Kidney (tissue), 22 donors: ENCODE measurements at places on chromosomes 4 and X. TPM values are rescaled to one million over a fixed set of nuclear protein-coding genes. Genes with fewer than 3 reads are reported as not detected.

GRCh38 chrX:24996096-24996709 is 19.6 kb downstream of the ARX start:
- no peak for DNase-seq

- no peak for DNase-seq
Observed at GRCh38 chr4:123941306-123941705, 544.7 kb downstream of the SPRY1 start.

DNA sequence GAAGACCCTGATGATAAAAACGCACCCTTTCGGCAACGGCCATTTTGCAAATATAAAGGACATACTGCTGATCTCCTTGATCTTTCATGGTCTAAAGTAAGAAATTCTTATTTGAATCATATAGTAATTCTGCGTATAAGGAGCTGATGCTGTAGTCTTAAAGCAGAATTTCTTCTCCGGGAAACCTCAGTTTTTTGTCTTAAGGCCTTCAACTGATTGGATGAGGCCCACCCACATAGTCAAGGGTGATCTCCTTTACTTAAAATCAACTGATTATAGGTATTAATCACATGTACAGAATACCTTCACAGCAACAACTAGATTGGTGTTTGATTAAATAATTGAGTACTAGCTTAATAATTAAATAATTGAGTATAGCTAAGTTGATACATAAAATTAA is 62.8 kb upstream of the DOCK11 start:
- no peak for DNase-seq

DNA sequence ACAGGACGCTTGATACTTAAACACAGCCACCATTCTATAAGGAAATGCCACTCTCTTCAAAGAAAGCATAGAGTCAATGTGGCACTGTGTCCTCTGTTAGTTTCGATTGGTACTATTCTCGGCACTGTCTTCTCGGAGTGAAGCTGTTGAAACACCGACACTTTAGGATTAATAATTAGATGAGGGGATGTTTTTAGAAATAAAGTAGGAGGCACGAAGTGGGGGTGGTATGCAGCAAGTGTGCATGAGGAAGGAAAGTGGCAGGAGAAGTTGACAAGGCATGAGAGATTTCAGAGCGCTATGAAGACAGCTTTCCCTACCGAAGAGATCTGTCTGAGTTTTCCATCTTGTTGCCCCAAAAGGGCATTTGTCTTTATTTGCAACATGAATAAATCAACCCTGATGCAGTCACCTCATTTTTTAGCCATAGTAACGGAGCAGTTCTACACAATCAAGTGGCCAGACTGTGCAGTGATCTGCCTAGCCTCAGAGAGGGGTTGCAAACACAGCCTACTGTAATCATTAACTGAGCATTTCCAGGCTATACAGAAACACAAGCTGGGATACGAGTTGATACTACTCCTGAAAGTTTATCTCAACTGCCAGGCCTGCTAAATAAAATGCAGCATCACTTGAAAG is 8.3 kb downstream of the GPRIN3 start:
- no peak for DNase-seq

DNA sequence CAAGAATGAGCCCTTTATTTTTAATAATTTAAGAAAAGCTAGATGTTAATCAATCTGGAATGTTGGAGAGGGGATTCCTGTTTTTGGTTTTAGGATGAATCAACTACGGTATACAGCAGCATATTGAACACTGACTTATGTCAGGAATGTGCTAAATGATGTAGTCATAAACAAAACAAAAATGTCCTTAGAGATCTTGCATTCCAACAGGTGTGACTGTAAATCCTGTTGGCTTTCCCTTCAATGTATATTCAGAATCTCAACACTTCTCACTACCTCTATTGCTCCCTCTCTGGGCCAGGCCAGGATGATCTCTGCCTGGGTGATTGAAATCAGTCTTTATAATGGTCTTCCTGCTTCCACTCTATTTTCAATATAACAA is 37.8 kb upstream of the BDH2 start:
- no peak for DNase-seq

- DNase-seq: no peak
Observed at GRCh38 chr4:130172156-130172555, 1076.2 kb downstream of the C4orf33 start.

DNA sequence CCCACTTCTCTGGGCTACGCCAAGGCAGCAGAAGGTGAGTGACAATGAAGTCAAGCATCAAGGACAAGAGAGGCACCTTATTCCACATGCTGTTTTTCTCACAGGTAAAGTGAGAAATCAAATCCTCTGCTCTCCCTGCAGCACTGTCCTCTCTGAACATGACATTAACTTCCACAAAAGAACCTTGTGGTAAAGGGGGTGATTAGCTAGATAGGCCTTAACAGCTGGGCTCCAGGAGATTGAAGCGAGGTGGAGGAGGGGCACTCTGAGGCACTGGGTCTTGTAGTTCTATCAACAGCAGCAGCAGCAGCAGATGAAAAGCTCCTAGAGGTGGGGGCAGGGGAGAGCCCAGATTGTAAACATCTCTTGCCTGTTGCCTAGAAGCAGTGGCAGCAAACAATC is 96.8 kb upstream of the CXXC4 start:
- DNase-seq: peak; percentile 60

- no peak for DNase-seq
Observed at GRCh38 chrX:120372667-120373370, 10.9 kb downstream of the ATP1B4 start.

Gene JAKMIP1
- 0.69 TPM for total RNA-seq

Gene RXFP1
- 1.4 TPM for total RNA-seq

DNA sequence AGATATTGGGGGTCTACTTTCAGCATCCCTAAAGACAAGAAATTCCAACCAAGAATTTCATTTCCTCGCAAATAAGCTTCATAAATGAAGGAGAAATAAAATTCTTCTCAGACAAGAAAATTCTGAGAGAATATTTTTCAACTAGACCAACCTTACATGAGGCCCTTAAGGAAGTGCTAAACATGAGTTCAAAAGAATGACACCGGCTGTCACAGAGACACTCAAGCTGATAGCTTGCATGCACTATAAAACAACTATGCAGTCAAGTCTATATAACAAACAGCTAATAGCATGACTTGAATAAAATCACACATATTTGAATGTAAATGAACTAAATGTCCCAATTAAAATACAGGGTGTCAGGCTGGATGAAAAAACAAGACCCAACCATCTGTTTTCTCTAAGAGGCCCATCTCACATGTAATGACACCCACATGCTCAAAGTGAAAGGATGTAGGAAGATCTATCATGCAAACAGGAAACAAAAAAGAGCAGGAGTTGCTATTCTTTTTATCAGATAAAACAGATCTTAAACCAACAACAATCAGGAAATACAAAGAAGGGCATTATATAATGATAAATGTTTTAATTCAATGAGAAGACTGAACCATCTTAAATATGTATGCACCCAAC is 27.2 kb downstream of the FAAH2 start:
- DNase-seq: no peak

DNA sequence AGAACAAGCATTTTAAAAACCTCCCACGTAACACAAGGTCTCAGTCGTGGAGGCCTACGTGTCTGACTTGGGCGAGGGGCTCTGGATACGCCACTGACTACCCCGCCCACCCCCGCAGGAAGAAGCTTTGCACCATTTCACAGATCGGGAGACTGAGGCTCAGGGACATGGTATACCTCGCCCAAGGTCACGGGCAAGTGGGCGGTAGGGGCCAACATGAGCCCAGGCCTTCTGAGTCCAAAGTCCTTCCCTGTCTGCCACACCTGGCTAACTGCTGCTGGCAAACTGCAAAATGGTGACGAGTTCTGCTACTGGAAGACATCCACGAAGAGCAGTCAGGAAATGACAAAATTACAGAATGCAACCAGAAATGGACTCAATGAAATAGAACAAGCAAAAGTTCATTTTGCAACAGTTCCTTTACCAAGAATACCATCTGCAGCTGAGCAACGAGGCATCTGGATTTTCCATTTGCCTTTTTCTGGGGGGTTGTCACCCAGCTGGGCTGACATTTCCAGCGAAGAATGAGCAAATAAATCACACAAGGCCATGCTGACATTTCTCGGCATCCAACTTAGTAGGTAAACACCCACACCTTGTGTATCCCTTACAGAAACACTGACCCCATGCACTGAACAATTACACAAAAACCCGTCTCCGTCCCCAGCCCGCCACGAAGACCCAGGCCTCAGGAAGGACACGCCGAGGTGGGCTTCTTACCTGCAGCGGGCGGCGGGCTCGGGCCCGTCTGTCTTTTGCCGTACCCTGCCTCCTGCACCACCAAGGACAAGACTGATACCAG is 70.2 kb upstream of the AFAP1 start:
- peak; percentile 67 for DNase-seq

- DNase-seq: no peak
Observed at GRCh38 chrX:105229146-105229545, 8.7 kb upstream of the TEX13A start.

Gene NHSL2
- 10.8 TPM for total RNA-seq

GRCh38 chr4:183797445-183798300 is 107.4 kb upstream of the STOX2 start:
- peak; percentile 65 for DNase-seq

- DNase-seq: no peak
Observed at GRCh38 chr4:20044502-20044911, 207.2 kb upstream of the SLIT2 start.

GRCh38 chr4:13892739-13893105 is 265.2 kb upstream of the BOD1L1 start:
- DNase-seq: no peak

Gene XAGE2
- not detected for total RNA-seq

Gene ZAR1
- total RNA-seq: not detected

DNA sequence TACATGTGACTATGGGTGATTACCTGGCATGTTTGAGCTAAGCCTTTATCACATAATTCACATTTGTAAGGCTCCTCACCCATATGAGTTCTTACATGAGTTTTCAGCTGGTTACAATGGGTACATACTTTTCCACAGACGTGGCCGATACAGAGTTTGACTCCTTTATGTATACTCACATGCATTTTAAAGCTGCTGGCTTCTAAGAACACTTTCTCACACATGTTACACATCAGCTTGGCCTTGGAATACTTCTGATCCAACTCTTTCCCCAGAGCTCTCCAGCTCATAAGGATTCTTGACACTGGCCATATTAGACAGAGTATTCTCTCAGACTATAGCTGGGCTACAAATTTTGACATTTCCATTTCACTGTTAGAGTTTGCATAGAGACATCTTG is 66.3 kb downstream of the TAB3 start:
- no peak for DNase-seq

GRCh38 chr4:146134761-146135445 is 40.6 kb upstream of the LSM6 start:
- DNase-seq: no peak

GRCh38 chrX:120316587-120317283 is 5.5 kb upstream of the TMEM255A start:
- DNase-seq: no peak

Gene FAM13A
- total RNA-seq: 48.3 TPM

Gene MAGEA11
- total RNA-seq: not detected

Gene COL25A1
- total RNA-seq: 2.3 TPM

DNA sequence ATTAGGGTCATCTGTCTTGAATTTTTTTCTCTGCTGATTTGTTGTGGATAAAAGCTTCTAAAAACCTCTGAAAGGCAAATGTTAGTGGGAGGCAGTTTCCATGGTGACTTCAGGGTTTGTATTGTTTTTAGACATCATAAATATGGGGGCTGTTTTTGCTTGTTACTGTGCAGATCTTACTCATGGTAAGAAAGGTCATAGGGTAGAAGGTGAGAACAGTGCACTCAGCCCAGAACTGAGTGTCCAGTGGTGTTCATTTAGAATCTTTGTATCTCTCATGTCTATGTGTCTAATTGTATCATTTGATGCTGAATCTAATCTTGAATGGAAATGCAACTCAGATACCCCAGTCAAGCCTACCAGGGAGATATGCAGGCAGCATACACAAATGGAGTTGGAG is 609.8 kb downstream of the ZNF674 start:
- no peak for DNase-seq

- DNase-seq: peak; percentile 14
Observed at GRCh38 chr4:76270244-76271175, 19.0 kb downstream of the FAM47E start.

GRCh38 chrX:960821-961220 is 251.6 kb downstream of the CRLF2 start:
- DNase-seq: no peak

DNA sequence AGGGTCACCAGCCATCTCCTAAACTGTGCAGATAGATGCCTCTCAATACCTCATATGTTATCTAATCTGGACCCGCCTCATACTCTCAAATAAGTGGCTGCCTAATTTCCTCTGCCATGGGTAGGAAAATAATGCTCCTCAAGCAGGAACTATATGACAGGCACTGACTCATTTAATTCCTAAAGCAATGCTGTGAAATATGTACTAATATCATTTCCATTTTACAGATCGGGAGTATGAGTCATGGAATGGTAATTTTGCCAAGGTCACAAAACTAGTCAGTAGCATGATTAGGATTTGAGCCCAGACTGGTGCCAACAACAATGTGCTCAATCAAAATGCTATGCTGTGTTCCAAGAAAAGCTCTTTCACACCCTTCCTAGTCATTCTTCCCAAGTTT is 3.0 kb upstream of the NXT2 start:
- no peak for DNase-seq

DNA sequence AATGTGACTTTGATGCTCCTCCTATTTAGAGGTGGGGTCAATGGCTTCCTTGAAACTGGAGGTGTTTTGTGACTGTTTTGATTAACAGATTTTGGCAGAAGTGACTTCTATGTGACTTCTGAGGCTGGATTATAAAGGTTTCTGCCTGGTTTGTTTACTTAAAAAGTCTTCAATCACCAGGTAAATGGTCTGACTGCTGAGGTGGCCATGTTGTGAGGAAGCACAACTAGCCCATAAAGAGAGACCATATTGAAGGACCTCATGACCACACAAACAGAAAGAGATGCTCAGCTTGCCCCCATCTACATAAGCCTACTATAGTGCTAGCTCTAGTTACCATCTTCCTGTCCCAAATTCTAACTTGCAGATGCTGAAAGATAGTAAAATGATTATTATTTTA is 14.3 kb upstream of the LSM6 start:
- DNase-seq: no peak

- no peak for DNase-seq
Observed at GRCh38 chrX:11687157-11687556, 21.4 kb upstream of the ARHGAP6 start.

DNA sequence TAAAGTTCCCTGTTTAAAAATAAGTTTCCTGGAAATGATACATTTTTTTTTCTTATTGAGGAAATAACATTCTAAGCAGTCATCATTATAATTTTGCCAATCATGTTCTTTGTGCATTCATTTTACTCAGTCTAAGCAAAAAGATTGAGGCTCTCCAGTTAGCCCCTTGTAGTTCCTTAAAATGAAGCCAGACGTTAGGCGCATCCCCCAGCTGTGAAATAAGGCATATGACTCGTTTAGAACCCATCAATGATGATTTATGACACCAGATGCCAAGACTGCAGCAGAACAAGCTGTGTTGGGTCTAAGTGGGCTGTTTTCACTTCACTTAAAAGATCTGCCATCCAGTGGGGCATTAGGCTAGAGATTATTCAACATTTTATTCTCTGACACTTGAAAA is 17.0 kb downstream of the PDGFC start:
- no peak for DNase-seq

- DNase-seq: no peak
Observed at GRCh38 chr4:125551466-125551865, 236.7 kb downstream of the FAT4 start.

Gene MAGEA8
- not detected for total RNA-seq

- DNase-seq: no peak
Observed at GRCh38 chrX:115906276-115906675, 264.3 kb upstream of the AGTR2 start.

- no peak for DNase-seq
Observed at GRCh38 chrX:123962006-123962467, 531 bp downstream of the STAG2 start.

Gene TSPAN7
- 44.9 TPM for total RNA-seq

GRCh38 chrX:9231491-9231890 is 197.6 kb upstream of the FAM9B start:
- no peak for DNase-seq
